Fibroblast of skin of abdomen (primary cell): ENCODE measurements at places on chromosomes 4 and X.

DNA sequence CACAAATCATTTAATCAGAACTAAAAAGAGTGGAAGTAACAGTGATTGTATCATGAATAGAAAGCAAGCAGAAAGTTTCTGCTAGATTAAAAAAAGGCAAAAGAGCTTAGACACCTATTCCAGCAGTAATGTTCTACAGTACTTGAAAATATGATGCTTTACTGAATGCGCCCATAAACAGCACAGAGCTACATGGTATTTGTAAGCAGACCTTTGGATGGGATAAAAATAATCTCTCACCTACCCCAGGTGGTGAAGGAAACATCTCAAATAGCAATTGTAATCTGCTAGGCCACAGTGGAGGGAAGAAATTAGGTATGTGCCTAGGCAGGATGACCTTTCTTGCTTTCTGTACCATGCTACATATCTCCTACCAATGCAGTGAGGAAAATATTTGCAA is 280.9 kb upstream of the PRKX start:
- no peak for DNase-seq

DNA sequence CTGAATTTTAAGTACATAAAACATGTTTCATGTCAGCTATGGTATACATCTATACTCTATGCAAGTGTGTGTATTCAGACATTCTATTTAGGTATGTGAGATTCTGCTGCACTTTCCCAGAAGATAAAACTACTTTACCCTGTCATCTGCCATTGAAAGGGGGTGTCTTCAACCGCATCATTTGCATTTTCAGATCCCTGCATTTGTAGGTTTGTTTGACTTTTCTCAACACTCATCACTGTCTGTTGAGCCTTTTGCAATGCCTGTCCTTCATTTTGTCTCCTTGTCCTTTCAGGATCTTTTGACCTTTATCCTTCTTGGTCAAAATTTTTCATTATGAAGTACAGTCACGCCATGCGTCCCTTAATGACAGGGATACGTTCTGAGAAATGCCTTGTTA is 103.5 kb downstream of the TMA16 start:
- DNase-seq: no peak

DNA sequence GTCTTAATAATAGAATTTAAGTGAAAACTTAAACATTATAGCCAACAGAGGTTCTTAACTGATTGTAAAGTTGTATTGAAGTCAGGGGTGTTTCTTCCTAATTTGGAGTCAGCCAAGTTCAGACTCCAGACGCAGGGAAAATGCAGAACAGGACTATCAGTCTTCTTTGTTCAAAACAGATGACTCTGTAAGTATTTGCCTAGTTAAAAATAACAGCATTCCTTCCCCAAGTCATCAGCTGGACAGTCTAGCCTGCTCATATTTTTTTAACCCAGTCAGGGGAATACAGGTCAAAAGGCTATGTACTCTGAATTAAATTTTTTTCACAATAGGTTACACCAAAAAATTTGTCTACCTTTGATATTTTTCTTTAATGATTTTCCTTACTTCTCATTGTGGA is 73.8 kb upstream of the DCLK2 start:
- DNase-seq: peak; percentile 75

DNA sequence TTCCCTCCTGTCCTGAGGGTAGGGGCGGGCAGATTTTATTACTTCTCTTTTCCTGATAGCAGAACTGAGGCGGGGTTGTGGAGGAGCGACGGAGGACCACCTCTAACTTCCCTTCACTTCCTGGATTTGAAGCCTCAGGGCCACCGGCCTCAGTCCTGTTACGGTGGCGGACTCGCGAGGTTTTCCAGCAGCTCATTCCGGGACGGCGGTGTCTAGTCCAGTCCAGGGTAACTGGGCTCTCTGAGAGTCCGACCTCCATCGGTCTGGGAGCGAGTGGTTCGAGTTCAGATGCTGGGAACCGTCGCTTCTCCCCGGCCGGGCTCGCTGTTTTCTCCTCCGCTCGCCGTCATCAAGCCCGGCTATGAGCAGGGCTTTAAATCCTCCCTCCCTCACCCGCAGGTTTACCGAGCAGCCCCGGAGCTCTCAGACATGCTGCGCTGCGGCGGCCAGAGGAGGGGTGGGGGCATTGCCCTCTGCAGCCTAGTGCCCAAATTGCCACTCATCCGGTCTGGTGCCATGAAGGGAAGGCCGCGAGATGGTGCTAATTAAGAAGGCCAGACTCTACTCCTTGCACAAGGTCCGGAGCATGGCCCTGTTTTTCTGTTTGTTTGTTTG is 23.3 kb downstream of the HAND2 start:
- no peak for DNase-seq

DNA sequence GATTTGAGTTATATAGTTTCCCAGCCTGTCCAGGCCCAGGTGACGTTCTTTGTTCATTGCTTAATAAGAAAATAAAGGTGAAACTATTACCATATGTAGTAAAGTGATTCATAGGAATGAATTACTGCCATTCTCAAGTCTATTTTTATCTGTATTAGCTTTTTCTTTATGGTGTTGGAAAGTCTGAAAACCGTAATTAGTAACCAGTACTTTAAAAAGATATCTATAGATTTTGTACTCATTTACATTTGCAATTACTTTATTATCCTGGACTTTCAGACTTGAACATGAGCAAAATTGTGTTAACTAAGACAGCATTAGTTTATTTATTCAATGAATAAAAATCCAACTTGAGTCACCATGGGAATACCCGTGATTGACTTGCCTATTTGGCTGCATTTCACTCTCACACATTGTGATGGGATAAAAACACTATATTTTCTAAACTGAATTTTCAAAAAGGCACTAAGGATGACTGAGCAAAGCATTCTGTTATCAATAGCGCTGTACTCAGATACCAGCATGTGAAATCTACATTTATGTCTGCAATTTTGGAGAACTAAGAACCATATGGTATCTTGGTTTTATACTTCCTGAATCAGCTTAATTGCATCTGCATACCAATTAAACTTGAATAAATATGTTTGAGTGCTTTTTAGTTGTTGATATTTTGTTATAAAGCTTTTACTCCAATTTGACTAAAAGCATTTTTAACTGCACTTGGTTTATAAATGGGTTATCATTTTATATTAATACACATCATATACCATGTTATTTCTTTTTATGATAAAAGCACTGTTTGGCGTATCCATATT is 154.6 kb downstream of the CCSER1 start:
- DNase-seq: no peak

- DNase-seq: peak; percentile 77
Measured at GRCh38 chr4:141410839-141411238, 190.1 kb downstream of the ZNF330 start.

DNA sequence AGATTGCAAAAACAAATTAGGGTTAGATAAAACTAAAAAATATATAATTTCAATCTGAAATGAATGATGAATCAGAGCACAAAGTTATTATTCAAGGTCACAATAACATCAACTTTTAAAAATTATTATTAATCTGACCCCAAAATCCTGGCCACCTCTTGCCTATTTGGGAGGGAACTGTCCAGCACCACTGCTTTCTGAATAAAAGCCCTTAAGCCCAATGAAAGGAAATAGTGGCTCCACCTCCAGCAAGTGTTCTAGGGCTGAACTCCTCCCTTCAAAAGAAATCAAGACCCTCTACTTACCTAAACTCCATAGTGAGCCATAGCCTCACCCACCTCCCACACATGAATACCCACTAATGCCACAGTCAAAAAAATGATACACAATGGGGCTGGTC is 208.2 kb downstream of the PARM1 start:
- DNase-seq: no peak

- no peak for DNase-seq
Measured at GRCh38 chr4:152512483-152512882, 23.4 kb downstream of the FBXW7 start.

DNA sequence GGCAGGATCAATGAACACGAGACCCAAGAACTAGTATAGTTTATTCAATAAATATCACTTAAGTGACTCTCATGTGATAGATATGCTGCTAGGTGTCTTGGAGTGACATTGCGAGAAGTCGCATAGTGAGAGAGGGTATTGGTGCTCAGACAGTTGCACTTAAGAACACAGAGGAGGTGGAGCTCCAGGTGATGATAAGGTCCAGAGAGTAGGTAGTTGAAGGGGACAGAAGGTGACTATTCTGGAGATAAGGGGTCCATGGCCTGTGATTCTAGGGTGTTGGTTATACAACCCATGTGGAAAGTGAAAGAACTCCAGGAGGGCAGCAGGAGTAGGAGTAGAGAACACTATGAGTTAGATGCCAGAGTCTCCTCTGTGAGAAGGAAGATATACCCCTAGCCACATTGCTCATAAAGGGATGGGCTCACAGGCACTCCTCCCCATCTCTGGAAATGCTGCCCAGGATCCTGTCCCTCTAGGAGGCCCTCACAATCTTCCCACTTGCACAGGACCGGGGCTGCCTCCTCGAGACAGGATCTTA is 9.2 kb downstream of the MAGED1 start:
- no peak for DNase-seq

DNA sequence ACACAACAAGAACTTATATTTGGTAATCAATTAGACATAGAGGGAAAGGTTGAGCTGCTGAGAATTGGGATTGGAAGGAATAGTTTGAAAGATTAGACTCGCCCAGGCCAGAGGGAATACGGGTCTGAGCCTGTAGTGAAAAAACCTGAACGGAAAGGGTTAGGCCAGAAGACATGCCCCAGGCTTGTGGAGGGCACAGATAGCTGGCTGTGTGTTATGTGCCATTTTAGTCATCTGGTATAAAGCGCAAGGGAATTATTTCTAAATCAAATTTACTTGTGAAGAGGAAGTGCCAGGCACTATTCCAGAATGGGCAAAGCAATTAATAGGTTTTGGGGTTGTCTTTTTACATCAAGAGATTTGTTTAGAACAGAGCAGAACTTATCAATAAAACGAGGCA is 187.5 kb upstream of the ANKRD50 start:
- no peak for DNase-seq

- DNase-seq: no peak
Measured at GRCh38 chrX:104803219-104803618, 237.2 kb downstream of the IL1RAPL2 start.

DNA sequence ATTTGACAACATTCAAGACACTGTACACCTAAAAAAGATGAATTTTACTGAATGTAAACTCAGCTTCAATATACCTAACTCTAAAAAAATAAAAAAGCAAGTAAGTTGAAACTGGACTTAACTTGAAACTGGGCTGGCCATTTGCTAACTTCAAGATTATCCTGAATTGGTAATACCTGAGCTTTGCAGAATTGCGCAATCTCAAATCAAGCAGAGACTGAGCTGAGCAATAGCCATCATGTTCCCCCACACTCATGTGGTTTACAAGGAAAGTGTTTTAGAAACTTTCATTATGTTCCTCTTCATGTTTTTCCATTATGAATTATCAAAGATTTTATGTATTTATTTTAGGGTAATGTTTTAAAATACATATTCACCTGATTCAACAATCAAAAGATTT is 38.7 kb downstream of the ANXA5 start:
- DNase-seq: no peak

DNA sequence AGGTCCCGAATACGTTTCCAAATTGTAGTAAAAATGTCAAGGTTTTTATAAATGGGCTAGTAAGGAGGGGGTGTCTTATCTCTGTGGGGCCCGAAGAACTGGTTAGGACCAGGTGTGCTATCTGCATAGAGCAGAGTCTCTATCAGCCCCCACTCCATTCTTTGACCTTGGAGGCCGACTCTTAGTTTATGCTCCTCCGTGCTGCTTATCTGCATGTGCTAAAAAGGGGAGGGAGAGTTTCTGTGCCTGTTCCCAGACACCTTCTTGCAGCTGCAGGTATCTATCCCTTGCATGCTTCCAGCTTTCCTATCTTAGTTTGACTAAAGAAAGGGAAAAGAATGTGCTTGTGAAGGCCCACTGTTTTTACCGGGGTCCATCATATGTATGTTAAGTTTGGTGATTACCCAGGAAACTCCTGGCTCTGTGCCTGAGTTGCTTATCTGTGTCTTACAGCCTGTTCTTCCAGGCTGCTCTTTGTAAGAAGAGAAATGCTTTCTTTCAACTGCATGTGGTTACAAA is 28.6 kb upstream of the NAF1 start:
- no peak for DNase-seq

- no peak for DNase-seq
Measured at GRCh38 chr4:77025643-77026321, 50.0 kb downstream of the CCNI start.

GRCh38 chr4:37652747-37653527 is 33.2 kb downstream of the RELL1 start:
- no peak for DNase-seq

GRCh38 chr4:183398298-183399125 is 45.9 kb upstream of the CDKN2AIP start:
- peak; percentile 79 for DNase-seq

DNA sequence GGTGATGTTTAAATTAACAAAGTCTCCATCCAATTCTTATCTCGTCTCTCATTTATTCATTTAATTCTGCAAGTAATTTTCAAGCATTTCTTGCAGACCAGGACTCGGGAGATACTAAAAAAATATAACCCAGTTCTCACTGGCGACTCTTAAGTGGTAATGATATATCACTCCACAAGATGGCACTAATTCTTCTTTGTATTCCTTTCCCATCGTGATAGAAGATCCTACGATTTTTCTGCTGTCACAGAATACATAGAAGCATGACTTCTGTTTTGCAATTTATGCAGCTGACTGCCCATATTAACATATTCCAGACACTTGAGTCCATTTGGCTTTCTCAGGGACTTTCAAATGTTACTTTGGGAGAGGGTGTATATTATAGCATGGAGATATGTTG is 64.0 kb upstream of the FGF13 start:
- DNase-seq: peak; percentile 2
